ENCODE measurements at places on chromosomes 13 and 19. TPM values are rescaled to one million over a fixed set of nuclear protein-coding genes. Genes with fewer than 3 reads are reported as not detected.
A peak's percentile ranks its signal among the peaks of the same experiment; 100 is the strongest.

Gene ZNF787
- 18.1 TPM for total RNA-seq

Gene CADM4
- 78.5 TPM for total RNA-seq

Gene RNF113B
- not detected for total RNA-seq

Gene CGB2
- total RNA-seq: not detected

Gene ARL11
- total RNA-seq: not detected

Gene LRRC8E
- total RNA-seq: 30.8 TPM

Gene CYP2S1
- 1.4 TPM for total RNA-seq

Gene SIAH3
- not detected for total RNA-seq

Gene ZNF8
- total RNA-seq: 9.0 TPM

Gene FXYD3
- total RNA-seq: not detected

Gene IGSF23
- not detected for total RNA-seq

Gene CEBPA
- 4.3 TPM for total RNA-seq

Gene ARHGAP33
- 7.8 TPM for total RNA-seq

Gene FUT3
- not detected for total RNA-seq

GRCh38 chr13:81001828-81002385, 661.0 kb upstream of the SPRY2 start:
- no peak for DNase-seq

DNA sequence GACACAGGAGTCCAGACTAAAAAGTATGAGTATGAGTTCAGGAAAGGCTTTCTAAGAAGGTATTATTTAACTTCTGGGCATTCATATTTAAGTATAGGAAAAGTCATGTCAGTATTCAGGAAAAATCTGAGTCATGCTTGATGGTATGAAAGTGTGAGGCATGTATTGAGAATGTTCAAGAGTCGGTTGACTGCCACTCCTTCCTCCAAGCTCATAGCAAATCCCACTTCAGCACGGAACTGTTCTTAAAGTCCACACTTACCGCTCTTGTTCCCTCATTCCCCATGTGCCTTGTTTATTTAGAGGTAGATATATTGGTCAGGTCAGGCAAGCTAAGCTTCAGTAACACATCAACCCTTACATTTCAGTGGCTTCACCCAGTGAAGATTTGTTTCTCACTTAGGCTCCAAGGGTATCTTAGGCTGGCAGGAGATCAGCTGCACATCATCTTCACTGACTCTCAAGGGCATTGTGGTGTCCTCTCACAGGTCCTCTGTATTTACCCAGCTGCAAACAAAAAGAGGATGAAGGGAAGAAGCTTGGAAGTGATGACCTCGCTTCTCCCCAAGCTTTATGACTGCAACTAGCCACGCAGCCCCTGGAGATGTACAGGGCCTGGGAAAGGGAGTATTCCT, 1189.2 kb downstream of the EFNB2 start:
- DNase-seq: peak; percentile 77

- DNase-seq: no peak
Measured at GRCh38 chr13:56352361-56352760, 788.4 kb upstream of the PRR20A start.

GRCh38 chr13:110801044-110801443, 87.5 kb downstream of the ING1 start:
- no peak for DNase-seq

- peak; percentile 12 for DNase-seq
Measured at GRCh38 chr13:100363285-100363711, 225.3 kb downstream of the GGACT start.

DNA sequence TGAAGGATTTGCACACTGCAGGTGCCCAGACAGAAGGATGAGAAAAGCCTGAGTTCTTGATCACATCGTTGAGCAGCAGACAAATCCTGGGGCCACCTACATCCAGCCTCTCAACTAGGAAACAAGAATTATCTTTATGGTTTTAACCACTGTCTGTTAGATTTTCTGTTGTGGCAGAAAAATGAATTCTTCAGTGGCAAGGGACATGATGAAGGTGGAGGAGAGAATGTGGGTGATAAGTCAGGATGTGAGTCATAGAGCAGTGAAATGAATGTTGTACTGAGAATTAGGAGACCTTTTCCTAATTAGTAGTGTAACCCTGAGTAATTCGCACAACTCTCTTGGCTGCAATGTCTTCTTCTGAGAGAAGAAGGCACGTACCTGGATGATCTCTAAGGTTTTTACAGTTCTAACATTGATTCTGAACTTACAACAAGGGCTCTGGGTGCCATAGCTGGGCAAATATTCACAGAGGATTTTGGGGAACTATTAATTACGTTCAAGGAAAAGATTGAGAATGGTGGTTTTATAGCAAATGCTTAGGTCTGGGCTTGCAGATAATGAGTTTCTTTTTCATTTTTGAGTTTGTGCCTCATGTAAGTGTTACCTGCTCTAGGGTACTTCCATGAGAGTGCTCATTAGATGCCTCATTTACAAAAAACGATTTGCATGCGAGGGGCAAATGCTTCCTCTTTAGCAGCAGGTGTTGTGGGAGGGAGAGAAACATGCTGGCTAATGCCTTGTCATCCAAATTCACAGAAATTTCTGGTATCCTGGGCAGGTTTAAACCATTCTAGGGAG, 111.0 kb upstream of the KL start:
- DNase-seq: peak; percentile 87

DNA sequence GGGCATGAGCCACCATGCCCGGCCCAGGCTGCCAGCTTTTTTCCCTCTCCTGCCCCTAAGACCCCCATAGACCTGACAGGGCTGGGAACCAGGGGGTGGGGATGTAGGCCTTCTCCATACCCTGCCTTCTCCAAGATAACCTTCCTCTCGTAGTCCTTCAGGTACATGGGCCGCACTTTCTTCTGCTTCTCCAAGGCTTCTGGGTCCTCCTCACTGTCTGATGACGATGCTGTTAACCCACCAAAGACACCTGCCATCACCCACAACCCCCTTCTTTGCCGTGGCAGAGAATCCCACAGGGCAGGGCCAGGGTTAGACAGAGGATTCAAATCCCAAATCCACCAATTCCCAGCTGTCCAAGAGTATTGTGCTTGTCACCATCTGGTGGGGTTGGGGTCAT, 3.2 kb downstream of the KRI1 start:
- no peak for DNase-seq

- DNase-seq: no peak
Measured at GRCh38 chr13:112983428-112984196, 14.6 kb downstream of the MCF2L start.

- DNase-seq: no peak
Measured at GRCh38 chr13:21747456-21747855, 76.6 kb downstream of the FGF9 start.

- no peak for DNase-seq
Measured at GRCh38 chr19:45876411-45877197, 9.3 kb downstream of the IRF2BP1 start.

DNA sequence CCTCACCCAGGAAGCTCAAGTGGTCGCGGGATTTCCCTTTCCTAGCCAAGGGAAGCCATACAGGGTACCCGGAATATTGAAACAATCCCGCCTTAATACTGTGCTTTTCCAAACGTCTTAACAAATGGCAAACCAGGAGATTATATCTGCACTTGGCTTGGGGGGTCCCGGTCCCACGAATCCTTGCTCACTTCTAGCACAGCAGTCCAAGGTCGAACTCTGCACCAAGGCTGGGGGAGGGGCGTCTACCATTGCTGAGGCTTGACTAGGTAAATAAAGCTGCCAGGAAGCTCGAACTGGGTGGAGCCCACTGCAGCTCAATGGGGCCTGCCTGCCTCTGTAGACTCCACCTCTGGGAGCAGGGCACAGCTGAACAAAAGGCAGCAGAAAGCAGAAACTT, 1644.8 kb downstream of the PCDH9 start:
- DNase-seq: no peak

- DNase-seq: no peak
Measured at GRCh38 chr13:77810878-77811277, 107.8 kb downstream of the EDNRB start.

- DNase-seq: peak; percentile 76
Measured at GRCh38 chr19:18468517-18468916, 30.6 kb upstream of the ISYNA1 start.

DNA sequence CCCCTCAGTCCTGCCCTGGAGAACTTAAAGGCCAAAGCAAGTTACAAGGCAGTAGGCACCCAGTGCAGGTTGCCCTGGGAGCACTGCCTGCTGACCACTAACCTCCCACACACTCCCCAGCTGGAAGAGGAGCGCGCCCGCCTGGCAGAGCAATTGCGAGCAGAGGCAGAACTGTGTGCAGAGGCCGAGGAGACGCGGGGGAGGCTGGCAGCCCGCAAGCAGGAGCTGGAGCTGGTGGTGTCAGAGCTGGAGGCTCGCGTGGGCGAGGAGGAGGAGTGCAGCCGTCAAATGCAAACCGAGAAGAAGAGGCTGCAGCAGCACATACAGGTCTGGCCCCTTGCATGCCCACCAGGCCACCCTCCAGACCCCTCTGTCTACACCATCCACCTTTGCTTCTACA, 61.1 kb downstream of the KCNC3 start:
- DNase-seq: no peak

- DNase-seq: no peak
Measured at GRCh38 chr13:46748300-46748699, 48.7 kb downstream of the ESD start.

DNA sequence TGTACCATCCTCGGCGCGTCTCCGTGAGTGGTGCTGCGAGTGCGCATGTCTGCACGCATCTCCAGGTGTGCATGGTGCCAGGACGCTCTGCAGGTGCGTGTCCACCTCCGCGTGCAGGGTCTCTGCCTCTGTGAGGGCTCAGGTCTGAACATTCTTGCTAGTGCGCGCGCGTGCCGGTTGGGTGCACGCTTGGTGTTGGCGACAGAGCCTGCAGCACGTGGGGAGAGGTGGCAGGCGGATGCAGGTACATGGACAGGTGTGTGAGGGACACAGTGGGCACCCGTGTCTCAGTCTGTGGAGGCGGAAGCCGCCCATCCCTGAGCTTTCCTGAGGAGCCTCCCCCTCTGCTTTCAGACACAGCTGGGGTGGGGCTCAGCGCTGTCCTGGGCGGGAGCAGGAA, 4.9 kb upstream of the OR10H2 start:
- no peak for DNase-seq

GRCh38 chr19:38352611-38353010, 17.0 kb downstream of the CATSPERG start:
- no peak for DNase-seq

DNA sequence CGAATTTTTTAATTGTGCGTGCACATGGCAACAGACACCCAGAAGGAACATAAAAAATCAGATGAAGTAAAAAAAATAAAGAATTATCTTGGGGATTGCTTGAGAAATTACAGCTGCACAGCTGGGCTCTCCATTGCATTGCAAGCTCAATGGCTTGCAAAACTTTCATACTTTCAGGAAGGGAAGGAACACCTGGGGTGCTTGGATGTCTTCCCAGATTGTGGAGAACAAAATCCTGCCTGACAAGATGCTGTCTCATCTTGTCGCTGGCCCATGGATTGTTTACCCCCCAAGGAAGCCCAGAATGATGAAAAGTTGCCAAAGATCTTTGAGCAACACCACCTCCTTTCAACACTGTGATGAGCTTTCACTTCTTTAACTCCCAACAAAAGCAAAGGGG, 11.0 kb upstream of the CASP14 start:
- DNase-seq: peak; percentile 61

DNA sequence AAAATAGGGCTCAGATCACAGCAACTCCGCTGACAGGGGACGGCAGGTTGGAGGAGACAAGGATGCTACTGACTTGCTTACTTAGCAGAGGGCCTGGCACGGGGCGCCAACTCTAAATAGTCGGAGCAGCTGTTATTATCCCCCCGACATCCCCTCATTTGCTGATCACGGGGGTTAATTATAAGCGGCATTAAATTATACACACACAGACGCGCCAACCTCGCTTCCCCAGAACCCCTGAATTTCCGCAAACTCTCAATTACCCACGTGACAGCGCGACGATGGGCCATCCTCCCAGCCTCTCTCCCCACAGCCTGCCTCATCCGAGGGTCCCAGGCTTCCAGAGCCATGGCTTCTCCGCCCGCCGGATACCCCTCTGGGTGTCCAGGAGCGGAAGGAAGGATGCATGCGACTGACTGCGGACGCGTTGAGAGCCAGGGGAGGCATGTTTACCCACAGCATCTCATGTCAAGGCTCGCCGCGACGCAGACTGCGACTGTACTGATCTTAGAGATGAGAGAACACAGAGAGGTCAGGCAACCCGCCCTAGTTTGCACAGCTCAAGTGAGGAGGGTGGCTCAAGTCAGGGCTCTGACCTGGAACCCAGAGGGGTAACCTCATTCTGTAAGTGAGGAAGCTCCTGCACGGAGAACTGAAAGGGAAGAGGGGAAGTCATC, 5.7 kb downstream of the PTPRS start:
- no peak for DNase-seq

- no peak for DNase-seq
Measured at GRCh38 chr19:38025909-38026307, 118.9 kb downstream of the SIPA1L3 start.

GRCh38 chr19:46216612-46217011, 12.9 kb upstream of the IGFL1 start:
- DNase-seq: no peak

- peak; percentile 2 for DNase-seq
Measured at GRCh38 chr13:32381539-32381938, 46.4 kb downstream of the N4BP2L1 start.

DNA sequence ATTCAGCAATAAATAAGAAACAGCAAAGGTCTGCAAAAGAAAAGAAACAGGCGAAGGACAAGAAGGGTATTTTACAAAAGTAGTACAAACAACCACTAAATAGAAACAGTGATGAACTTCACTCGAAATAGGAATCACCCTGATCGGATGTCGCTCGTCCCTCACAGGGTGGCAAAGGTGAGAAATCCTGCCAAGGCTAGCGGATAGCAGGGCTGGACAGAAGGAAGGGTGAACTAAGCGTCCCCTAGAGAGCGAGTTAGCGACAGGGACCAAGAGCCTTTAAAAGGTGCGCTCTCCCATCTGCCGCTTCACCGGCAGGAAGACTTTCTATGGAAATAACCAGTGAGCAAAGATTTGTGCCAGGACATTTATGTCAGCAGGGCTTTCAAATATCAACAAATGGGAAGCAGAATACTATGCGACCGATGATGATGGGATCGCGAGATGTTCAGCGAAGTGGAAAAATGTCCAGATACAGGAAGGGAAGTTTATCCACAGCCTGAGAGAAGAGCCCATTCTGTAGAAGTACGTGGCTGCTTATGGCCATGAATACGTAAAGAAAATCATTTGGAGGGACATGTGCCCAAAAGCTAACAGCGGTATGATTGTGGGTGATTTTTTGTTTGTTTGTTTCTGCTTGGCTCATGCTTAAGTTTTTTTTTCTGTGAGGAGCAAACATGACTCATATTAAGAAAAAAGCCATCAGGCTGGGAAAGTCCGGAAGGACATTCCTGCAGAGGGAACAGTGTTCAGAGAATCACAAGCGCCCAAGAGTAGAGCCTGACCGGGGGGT, 18.9 kb downstream of the ELAVL1 start:
- peak; percentile 83 for DNase-seq

DNA sequence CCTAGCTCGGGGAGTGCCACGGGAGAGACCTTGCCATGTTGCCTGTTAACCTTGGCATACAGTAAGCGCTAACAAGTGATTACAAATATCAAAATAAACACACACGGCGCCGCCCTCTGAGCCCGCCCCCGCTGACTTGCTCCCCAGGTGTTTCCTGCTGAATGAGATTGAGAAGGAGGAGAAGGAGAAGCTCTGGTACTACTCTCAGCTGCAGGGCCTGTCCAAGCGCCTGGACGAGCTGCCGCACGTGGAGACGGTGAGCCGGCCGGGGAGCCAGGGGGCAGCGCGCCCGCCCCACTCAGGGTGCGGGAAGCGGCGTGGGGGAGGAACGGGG, 5.0 kb downstream of the APC2 start:
- no peak for DNase-seq
